ENCODE measurements at places on chromosomes 13 and 19.
A peak's percentile ranks its signal among the peaks of the same experiment; 100 is the strongest.

DNA sequence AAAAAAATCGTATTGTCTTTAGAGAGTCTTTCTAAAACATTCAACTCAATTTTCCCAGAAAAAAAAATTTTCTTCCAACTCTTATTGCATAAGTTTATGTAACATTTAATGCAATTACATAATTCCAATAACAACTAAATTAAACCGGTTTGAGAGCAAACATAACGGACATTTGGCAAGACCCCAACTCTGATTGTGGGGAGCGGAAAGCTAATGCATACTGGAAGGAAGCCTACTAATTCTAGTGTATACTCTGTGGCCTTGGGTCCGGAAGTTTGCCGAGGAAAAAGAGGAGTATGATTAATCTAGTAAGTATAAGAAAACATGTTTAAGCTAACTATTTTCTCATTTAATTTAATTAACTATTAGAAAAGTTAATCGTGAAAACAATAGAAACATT, 21.3 kb upstream of the MIR17HG start:
- DNase-seq, result no peak

DNA sequence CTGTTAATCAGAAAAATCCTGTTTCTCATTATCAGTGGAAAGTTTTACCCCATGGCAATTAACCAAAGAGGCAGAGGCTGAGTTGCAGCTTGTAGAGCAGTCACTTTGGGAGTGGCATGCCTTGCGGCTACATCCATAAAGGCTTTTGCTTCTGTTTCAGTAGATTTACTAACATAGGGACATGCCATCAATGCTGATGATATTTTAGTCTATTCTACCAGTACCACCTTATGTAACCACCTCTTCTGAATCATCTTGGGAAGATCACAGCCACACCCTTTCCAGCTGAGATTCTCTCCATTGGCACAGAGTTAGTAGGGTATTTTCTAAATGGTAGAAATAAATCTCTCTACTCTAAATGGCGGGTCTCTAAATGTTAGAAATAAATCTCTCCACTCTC, 37.5 kb downstream of the POSTN start:
- no peak for DNase-seq

DNA sequence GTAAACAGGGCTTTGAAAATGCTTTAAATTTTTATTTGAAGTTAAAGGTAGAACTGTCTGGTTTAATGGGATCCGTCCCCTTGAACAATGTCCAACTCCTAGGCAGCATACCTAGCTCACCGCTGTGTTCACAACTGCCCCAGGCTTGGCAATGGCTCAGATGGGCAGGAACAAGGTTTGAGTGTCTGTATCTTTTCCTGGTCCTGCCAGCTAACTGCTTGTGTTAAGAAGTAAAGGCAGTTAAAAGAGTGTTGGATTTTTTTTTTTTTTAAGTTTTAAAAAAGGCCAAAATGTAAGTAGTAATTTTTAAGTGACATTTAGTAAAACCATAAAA, 66.7 kb upstream of the FNDC3A start:
- no peak for DNase-seq

- no peak for DNase-seq
Observed at GRCh38 chr19:55406826-55407549, 600 bp downstream of the UBE2S start.

DNA sequence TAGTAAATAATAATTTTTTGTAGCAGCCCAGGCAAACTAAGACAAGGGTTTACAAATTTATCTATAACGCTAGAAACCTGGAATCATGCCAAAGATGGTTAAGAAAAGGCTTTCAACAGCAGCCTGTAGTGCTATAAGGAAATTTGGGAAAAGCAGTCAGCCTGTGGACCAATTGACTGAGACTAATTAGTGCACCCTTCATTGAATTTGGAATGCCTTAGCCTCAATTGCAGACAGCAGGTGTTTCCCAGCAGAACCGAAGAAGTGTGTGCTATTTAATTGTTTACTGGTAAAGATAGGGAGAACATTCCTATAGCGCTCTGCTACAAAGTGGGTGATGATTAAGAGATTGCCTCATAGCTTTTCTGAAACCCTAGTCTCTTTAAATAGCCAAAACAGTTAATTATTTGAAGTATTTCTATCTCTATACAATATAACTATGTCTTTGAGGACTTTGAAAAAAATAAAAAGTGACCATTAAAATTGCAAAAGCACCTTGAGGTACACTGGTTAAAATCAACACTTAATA, 1884.3 kb upstream of the PCDH20 start:
- no peak for DNase-seq

DNA sequence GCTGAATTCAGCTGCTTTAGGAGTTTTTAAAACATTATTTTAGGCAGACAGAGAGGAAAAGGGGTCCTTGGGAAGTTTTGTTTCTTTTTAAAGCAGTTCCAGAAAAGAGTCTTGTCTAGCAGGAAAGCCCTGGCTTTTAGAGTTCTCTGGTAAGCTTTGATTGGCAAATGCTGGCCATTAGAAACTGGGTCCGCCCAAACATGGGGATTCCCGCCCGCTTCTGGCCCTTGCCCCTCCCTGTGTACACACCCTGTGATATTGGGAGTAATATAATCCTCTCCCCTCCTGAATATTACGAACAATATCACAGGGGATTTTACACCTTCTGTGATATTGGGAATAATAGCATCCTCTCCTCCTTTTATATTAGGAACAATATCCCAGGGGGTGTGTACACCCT, 58.9 kb downstream of the ERICH4 start:
- no peak for DNase-seq

GRCh38 chr13:85724546-85725432, 74.4 kb downstream of the SLITRK6 start:
- no peak for DNase-seq

DNA sequence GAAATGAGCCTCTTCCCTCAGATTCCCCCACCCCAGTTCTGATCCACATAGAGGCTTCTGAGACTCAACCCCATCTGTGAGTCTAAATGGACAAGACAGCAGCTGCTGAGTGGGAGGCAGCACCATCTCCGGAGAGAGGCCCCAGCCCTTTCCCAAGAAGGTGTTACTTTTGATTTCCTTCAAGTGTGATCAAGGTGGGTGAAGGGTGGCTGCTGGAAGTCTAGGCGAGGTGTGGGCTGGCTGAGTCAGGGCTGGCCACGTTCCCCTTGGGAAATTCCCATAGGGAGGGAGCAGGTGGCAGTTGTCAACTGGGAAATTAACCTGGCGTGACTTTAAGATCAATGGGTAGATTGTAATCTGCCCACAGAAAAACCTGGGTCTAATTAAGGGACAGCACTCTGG, 148.0 kb downstream of the FOXO1 start:
- no peak for DNase-seq

DNA sequence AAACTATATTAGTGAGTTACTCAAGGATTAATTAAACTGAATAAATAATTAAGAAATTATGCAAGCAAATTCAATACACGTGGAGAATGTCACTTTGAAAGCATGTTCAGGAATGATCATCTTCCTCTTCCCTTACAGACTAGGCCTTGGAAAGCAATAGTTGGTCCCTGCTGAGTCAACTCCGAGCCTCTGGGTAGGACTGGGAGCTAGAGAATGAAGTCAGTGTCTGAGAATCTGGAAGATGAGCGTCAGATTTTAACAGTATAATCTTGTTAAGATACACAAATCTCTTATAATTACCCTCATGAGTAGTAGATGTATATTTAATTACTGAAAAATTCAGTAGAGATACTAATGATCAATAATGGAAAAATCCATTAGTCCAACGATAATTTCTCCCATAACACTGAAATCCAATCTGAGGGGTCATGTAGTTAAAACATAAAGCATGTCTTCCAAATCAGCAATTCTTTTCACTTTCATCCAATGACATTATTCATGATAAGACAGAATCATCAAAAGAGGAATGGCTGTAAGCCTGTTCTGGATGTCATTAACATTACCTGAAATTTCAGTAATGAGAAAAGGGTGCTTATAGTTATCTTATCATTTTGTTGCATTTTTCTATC, 423.0 kb downstream of the DCT start:
- DNase-seq, result no peak

DNA sequence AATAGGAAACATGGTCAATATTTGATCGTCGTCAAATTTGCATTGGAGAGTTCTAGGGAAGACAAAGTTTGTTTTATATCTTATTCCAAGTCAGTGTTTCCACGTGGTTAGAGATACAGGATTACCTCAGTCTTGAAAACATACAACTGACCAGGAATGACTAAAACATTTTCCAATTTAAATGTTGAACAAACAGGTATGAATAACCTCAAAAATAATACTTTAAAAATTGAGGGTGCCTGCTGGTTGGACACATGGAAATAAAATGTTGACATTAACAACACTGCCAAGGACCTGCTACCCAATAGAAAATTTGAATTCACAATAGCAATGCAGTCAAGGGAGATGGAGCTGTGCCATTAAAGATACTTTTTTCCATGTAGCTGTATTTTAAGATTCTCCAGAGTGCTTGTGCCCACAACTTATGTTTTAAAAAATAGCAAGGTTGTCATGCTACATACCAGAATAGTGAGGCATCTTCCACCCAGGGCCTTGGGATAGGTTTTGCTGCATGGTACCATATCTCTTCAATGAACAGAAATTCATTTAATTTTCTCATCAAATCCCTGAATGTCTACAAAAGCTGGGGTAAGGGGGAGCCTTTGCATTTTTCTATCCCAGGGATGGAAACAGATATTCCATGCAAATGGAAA, 260.8 kb downstream of the EFNB2 start:
- DNase-seq, result no peak

- DNase-seq, result no peak
Observed at GRCh38 chr19:48108997-48109782, 1.4 kb downstream of the PLA2G4C start.

DNA sequence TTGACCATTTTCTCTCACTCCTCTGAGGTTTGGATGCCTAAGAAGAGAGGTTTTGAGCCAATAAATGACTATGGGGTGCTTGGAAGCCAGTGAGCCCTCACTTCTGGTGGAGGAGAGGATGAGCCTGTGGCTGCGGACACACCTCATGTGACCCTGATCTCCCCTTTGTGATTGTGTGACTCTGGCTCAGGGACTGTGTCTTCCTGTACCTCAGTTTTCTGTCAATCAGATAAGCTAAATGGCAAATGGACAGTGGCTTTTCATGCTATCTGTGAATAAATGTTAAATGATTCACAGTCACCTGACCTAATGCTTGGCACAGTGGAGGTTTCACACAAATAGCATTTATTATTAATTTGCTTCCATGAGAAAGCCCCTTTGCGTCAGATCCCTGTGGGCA, 2.7 kb downstream of the PSG8 start:
- no peak for DNase-seq

DNA sequence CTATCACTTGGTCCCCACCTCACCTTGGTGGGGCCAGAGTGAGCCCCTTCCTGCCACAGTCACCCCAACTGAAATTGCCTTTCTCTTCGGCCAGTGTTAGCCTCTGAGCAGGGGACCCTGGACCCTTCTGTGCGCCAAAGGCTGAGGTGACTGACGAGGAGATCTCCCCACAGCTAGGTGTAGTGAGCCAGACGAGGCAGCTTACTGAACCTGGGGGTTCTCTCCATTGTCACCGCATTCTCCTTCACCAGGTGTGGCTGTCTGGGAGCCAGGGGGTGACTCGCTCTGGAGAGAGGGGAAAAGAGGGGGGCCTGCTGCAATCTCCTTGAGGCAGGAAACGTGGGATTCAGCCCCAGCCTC, 1.3 kb downstream of the RPS28 start:
- no peak for DNase-seq

- peak; percentile 78 for DNase-seq
Observed at GRCh38 chr19:13795595-13796300, 505 bp downstream of the ZSWIM4 start.

DNA sequence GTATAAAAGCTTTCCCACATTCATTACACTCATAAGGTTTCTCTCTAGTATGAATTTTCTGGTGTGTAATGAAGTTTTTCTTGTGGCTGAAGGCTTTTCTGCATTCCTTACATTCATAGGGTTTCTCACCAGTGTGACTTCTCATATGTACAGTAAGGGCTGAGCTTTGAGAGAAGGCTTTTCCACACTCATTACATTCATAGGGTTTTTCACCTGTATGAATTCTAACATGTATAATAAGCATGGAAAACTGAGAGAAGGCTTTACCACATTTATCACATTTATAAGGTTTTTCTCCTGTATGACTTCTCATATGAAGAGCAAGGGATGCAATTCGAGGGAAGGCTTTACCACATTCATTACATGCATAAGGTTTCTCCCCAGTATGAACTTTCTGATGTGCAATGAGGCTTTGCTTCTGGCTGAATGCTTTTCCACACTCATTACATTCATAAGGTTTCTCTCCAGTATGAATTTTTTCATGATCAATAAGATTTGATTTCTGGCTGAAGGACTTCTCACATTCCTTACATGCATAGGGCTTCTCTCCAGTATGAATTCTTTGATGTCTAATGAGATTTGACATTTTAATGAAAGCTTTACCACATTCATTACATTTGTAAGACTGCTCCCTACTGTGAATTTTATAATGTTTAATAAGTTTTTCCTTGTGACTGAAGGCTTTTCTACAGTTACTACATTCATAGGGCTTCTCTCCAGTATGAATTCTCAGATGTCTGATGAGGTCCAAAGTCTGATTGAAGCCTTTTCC, 42.6 kb downstream of the ZNF527 start:
- DNase-seq, result no peak

- no peak for DNase-seq
Observed at GRCh38 chr19:7272856-7273578, 21.2 kb downstream of the INSR start.

DNA sequence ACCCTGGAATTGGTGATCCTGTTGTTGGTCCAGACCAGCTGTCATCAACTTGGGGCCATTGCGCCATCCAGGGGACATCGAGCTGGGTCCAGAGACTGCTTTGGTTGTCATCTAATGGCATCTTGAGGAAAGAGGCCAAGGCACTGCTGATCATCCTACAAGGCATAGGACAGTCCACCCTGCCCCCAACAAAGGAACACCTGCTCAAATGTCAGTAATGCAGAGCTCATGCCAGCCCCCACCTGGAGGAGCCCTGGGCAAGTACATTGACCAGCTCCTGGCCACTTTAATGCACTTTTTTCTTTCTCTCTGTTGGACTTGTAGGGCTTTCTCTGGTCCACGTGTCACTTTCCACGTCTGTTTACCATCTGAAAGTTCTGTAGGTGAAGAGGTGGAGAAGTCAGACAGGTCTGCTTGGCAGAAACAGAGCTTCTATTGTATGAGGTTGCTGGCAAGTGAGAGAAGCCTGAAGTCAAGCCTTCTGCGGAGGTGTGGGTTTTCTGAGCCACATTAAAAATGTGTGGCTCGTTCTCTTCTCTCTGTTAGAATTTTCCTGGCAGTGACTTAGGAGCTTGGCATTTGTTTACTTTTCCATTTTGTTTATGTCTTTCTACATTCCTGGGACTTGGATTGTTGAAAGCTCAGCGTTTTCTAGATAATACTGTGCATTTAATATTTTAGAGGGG, 124.0 kb upstream of the RNF113B start:
- DNase-seq, result no peak

Data from GM23338 (cell line).